ENCODE measurements at places on chromosomes 16 and 17.

DNA sequence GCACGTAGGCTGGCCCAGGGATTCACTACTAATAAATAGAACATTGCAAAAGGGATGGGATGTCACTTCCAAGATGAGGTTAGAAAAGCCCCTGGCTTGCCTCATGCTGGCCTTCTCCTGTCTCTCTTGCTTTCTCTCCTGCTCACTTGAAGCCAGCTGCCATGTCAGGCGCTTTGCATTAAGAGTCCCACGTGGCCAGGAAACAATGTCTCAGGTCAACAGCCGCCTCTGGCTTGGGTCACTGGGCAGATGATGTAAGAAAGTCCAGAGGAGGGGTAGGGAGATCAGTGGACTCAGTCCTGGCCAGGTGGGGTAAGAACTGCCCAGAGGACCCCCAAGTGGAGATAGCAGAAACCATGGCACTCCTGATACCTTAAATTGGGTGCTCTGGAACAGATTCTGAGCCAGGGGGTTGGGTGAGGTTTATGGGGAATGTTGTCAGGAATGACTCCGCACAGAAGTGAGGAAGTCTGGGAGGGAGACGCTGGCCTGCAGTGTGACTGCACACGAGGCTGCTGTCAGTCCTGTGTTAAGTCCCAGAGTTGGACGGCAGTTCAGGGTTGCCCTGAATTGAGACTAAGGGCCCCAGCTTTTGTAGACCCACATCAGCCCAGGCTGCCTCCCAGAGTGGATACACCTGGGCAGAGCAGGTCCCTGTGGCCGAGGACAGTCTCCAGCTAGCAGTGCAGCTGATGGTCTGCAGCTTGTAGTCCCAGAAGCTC lies 17.7 kb downstream of the C16orf82 start:
- no peak for DNase-seq

- DNase-seq, result no peak
Observed at GRCh38 chr17:79680318-79680695, 50.4 kb upstream of the ENPP7 start.

GRCh38 chr17:40850293-40850972 lies 16.6 kb downstream of the KRT12 start:
- DNase-seq, result no peak

DNA sequence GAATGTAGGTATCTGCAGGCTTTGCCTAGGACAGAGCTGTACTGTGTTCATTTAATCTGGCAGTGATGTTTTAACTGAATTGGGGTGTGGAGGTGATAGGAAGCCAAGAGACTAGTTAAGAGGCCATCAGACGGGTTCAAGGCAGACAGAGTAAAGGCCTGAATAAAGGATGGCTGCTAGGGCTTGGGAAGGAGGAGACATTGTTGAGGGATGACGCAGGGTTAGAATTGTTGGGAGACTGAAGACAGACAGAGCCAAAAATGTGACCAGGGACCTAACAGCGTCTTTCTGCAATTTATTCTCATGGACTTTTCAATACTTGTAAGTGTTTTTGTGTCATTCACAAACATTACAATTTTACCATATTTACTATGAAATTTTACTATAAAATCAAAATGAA lies 48.6 kb upstream of the MYH10 start:
- no peak for DNase-seq

- no peak for DNase-seq
Observed at GRCh38 chr16:68724797-68725196, 12.3 kb upstream of the CDH1 start.
